ENCODE measurements at places on chromosomes 16 and 17. TPM values are rescaled to one million over a fixed set of nuclear protein-coding genes. Genes with fewer than 3 reads are reported as not detected.
A peak's percentile ranks its signal among the peaks of the same experiment; 100 is the strongest.

DNA sequence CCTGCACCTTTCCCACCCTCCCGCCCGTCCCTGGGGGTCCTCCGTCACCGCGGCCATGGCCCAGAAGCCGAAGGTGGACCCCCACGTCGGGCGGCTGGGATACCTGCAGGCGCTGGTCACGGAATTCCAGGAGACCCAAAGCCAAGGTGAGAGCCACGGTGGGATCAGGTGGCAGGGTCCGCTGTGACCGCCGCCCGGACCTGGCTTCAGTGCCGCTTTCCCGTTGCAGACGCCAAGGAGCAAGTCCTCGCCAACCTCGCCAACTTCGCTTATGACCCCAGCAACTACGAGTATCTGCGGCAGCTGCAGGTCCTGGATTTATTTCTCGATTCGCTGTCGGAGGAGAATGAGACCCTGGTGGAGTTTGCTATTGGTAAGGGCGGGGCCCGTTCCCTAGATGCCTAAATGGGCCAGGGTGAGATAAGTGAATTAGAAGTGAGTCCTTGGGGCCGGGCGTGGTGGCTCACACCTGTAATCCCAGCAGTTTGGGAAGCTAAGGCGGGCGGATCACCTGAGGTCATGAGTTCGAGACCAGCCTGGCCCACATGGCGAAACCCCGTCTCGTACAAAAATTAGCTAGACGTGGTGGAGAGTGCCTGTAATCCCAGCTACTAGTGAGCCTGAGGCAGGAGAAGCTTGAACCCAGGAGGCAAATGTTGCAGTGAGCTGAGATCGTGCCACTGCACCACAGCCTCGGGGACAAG, 617 bp downstream of the ARMC7 start:
- peak overlapping the region; percentile 69 for H3K27ac ChIP-seq
- peaks cover 22% of the 10 kb centered on the region for H3K4me1 ChIP-seq
- H3K36me3 ChIP-seq, result no peaks in the 10 kb centered on the region
- H3K27me3 ChIP-seq, result no peaks in the 10 kb centered on the region

- no peaks in the 10 kb centered on the region for H3K27me3 ChIP-seq
- H3K4me3 ChIP-seq, result no peak overlapping the region
- H3K36me3 ChIP-seq, result no peaks in the 10 kb centered on the region
- H3K4me1 ChIP-seq, result peaks cover 19% of the 10 kb centered on the region
These were observed 14.0 kb downstream of the EEF2K start for GRCh38 chr16:22220069-22220440.

GRCh38 chr17:57016764-57017116, 38.8 kb downstream of the SCPEP1 start:
- H3K27me3 ChIP-seq, result peaks cover 4% of the 10 kb centered on the region
- no peak for DNase-seq
- H3K4me1 ChIP-seq, result no peaks in the 10 kb centered on the region
- H3K4me3 ChIP-seq, result no peak overlapping the region
- no peaks in the 10 kb centered on the region for H3K36me3 ChIP-seq

- H3K4me3 ChIP-seq, result no peak overlapping the region
- H3K27me3 ChIP-seq, result no peaks in the 10 kb centered on the region
- H3K4me1 ChIP-seq, result no peaks in the 10 kb centered on the region
- H3K27ac ChIP-seq, result no peak overlapping the region
- no peaks in the 10 kb centered on the region for H3K36me3 ChIP-seq
These were observed 43.0 kb upstream of the CDH8 start for GRCh38 chr16:62079236-62079635.

GRCh38 chr17:7046127-7046724, 2.3 kb upstream of the SLC16A11 start:
- peak overlapping the region; percentile 34 for H3K4me3 ChIP-seq
- peak; percentile 82 for DNase-seq
- H3K27me3 ChIP-seq, result peaks cover 60% of the 10 kb centered on the region
- H3K4me1 ChIP-seq, result peaks cover 15% of the 10 kb centered on the region
- peak overlapping the region; percentile 68 for H3K27ac ChIP-seq

GRCh38 chr17:67633751-67634211, 84.0 kb upstream of the NOL11 start:
- no peak overlapping the region for H3K4me3 ChIP-seq
- no peaks in the 10 kb centered on the region for H3K27me3 ChIP-seq
- H3K4me1 ChIP-seq, result no peaks in the 10 kb centered on the region
- no peak overlapping the region for H3K27ac ChIP-seq

- peaks cover 10% of the 10 kb centered on the region for H3K4me1 ChIP-seq
- peak overlapping the region; percentile 38 for H3K27ac ChIP-seq
- peaks cover 72% of the 10 kb centered on the region for H3K27me3 ChIP-seq
- H3K4me3 ChIP-seq, result peak overlapping the region; percentile 37
These were observed 59.6 kb upstream of the CIBAR2 start for GRCh38 chr16:85171759-85172454.

Gene PRR15L
- total RNA-seq, result 56.2 TPM

Gene ACTG1
- total RNA-seq, result 3,206 TPM

Gene CCR7
- 1.6 TPM for total RNA-seq

Gene SLC5A10
- total RNA-seq, result not detected
